ENCODE measurements at places on chromosomes 12 and 14.

DNA sequence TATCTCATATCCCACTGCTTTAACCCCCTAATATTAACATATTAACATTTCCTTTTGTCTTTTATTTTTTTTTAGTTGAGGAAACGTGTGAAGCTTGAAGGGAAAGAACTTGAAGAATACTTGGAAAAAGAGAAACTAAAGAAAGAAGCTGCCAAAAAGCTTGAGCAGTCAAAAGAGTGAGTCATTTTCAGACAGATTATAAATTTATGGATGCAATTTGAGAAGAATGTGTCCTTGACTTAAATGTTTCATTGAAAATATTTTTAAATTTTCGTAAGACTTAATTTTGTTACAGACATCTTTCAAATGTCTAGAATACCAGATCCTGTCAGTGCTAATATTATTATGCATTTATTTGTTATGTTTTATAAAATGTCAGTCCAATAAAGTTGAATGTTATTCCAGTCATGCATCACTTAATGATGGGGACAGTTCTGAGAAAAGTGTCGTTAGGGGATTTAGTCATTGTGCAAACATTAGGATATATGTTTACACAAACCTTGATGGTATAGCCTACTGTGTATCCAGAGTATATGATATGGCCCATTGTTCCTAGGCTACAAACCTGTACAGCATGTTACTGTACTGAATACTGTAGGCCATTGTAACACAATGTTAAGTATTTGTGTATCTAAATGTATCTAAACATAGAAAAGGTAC, 32.6 kb downstream of the CPSF2 start:
- no peak for DNase-seq

DNA sequence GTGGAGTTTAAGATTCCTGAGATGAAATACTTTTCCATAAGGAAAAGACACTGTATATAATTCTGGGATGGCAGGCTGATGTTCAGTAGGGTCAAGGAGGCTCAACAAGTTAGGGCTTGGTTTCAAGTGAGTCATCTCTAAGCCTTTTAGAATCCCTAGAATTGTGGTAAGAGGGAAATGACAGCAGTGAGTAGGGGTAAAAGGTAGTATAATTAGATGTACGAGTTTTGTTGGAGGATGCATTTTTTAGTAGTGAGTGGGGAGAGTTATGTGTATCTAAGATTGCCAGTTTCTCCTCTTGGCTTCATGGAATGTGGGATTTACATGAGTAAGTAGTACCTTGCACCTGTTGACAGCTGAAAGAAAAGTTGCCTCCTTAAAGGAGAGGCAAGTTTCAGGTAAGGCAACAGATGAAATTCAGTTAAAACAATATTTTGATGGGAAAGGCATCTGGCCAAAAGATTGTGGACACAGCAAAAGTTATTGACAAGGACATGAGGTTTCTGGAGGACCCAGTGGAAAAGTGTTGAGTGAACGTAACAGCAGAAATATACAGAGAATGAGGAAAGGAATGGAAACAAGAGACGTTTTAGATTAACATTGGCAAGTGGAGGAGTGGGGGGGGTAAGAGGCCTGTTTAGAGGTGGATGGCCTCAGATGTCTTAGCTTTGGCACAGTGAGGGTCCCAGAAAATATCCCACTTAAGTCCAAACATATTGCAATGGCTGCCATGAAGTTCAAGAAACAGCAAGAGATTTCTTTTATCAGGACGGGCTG, 21.8 kb downstream of the LMO3 start:
- DNase-seq: no peak

DNA sequence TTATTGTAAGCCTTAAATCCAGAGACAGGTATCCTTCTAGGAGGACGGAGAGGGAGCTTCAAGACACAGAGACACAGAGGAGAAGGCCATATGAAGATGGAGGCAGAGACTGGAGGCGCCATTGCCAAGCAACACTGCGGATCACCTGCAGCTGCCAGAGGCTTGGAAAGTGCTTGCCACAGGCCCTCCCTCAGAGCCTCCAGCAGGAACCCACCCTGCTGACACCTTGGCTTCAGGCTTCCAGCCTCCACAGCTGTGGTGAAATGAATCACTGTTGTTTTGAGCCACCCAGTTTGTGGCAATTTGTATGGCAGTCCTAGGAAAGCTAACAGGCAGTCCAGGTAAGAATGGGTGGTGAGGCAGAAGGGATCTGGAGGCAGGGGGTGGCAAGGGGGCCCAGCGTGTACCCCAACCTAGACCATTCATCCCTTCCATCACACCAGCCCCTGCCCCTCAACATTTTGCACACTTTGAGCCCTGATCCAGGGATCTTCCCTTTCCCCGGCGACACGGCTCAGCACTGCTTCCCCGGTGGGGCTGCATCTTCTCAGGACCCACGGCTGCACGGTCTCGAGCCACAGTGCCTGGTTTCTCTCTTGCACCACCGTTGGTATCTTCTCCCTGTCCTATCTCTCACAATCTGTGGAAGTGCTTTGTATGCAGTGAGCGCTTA, 22.3 kb upstream of the BCDIN3D start:
- DNase-seq: no peak

GRCh38 chr12:67601126-67601525, 47.4 kb upstream of the DYRK2 start:
- DNase-seq: no peak
